ENCODE measurements at places on chromosomes 13 and 19.

- no peak for DNase-seq
These were observed 894.4 kb upstream of the PCDH9 start for GRCh38 chr13:68124437-68125086.

DNA sequence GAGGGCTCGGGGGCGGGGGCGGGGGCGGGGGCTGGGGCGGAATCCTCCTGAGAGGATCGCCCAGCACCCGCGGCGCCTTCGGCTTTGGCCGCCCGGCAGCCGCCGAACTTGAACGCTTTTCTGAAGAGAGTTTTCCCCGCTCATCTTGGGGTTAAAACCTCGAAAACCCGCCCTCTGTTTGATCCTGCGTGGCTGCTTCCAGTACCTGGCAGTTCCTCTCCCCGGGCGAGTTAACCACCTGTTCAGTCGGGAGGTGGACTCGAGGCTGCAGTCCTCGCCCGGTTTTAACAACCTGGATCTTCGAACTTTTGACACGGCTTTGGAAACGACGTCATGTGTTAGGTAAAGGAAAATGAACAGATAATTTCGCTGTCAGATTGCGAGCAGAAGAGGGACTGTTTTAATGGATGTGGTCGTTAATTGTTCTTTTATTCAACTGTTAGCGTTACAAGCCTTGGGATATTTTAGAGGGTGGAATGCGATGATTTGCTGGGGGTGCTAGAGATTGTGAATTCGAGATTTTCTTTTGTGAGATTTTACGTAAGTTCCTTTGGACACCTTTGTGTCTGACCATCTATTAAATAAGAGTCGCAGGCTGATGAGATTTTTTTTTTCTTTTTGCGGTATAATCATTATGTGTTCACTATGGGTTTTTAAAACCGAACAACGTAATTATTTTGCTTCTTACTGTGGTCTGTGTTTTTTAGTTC lies 1.0 kb downstream of the FNDC3A start:
- DNase-seq: no peak

GRCh38 chr13:110617321-110618072 lies 2.2 kb downstream of the NAXD start:
- DNase-seq: no peak

- DNase-seq: no peak
These were observed 16.9 kb downstream of the SLC25A30 start for GRCh38 chr13:45401314-45401713.

Measured in T-helper 9 cell (primary cell).